ENCODE measurements at places on chromosomes 4 and X.

DNA sequence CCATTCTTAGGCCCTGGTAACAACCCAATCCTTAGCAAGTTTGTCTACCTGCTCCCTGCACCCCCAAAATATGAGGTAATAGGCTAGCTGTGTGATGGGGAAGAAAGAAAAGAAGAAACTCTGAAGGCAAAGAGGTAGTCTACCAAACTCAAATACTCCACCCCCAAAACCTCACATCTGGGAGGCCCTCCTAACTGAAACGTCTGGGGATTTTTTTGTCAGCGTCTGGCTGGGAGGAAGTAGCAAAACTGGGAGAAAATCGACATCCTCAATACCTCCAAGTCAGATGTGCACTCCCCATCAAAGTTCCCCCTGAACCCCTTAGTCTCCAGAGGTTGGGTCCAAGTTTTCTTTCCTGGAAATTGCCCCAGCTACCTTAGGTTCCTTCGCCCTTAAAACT lies 1.0 kb downstream of the LAMP2 start:
- no peak for DNase-seq

DNA sequence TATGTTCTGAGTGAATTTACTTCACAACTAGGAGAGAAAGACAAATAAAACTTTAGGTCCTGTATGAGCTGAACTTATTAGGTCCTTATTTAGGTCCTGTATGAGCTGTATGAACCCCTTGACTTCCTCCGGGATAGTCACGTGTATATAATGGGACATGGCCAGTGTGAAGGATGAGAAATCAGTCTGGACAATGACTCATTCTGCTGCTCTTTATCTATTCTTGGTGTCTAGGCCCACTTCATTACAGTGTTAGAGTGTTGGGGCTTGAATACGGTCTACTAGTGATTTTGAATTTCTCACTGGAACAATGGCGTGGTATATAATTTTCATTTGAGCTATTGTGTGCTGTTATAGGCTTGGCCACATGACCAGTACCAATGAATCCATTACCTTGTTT lies 21.9 kb downstream of the STK26 start:
- no peak for DNase-seq

- DNase-seq = no peak
Measured at GRCh38 chr4:168588916-168589531, 92.2 kb downstream of the PALLD start.

DNA sequence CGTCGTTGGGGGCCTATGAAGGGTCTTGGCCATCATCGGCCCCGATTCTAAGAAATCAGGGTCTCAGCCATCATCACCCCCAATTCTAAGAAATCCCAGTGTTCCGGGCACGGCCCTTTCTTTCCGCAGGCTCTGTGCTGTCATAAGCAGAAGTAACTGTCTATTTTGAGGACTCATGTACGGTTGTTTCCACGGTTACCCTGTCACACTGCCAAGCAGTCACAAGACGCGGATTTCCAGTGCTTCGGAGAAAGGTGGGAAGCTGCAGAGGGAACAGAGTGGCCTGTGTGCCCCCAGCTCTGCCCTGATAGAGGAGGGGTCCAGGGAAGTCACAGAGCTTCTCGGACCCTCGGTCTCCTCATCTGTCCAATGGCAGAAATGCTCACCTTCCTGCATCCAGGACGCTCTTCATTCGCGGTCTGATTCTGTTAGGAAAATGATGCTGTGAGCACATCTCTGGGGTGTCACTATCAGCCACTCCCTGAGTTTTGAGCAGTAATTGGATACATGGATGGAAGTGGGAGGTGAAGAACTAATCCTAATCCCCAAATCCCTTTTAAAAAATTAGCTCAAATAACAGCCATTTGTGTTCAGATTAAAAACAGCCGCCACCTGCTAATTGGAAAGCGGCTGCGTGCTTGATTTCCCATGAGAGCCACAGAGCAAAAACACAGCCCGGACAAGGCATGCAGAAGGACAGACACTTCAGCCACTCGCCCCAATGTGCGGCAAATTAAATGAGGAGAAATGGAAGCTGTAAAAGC lies 73.1 kb downstream of the WFS1 start:
- DNase-seq = no peak

DNA sequence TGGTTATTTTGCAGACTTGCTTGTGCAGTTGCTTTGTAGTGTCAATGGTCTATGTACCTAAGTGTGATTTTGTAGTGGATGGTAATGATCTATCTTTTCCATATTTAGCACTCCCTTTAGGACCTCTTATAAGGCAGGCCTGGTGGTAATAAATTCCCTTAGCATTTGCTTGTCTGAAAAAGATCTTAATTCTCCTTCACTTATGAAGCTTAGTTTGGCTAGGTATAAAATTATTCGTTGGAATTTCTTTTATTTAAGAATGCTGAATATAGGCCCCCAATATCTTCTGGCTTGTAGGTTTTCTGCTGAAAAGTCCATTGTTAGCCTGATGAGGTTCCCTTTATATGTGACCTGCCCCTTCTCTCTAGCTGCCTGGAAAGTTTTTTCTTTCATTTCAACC lies 10.6 kb upstream of the HSD17B13 start:
- DNase-seq = no peak

- DNase-seq = no peak
Measured at GRCh38 chr4:14410516-14410915, 591.8 kb upstream of the CPEB2 start.

GRCh38 chrX:103464072-103464773 lies 55.1 kb downstream of the RAB40A start:
- DNase-seq = peak; percentile 23

DNA sequence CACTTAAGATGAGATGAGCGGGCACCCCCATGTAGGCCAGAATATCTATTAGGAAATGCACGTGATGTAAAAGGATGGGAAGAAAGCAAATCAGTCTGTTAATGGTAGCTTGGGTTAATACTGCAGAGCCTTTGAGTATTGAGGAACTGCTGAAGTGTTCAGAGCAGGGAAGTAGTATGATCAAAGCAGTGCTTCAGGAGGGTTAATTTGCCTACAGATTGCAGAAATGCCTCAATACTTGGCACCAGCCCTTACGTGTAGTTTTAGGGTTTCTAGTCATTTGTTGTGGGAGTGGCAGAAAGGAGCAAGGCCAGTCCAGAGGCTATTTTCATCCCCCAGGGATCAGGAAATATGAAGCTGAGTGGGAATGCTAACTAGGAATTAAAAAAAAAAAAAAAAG lies 19.7 kb downstream of the ZFX start:
- no peak for DNase-seq

GRCh38 chrX:63657821-63658220 lies 127.2 kb downstream of the ARHGEF9 start:
- DNase-seq = peak; percentile 83

GRCh38 chrX:138756234-138756633 lies 44.7 kb upstream of the FGF13 start:
- DNase-seq = no peak

GRCh38 chrX:130555341-130555740 lies 153.6 kb downstream of the RBMX2 start:
- no peak for DNase-seq

DNA sequence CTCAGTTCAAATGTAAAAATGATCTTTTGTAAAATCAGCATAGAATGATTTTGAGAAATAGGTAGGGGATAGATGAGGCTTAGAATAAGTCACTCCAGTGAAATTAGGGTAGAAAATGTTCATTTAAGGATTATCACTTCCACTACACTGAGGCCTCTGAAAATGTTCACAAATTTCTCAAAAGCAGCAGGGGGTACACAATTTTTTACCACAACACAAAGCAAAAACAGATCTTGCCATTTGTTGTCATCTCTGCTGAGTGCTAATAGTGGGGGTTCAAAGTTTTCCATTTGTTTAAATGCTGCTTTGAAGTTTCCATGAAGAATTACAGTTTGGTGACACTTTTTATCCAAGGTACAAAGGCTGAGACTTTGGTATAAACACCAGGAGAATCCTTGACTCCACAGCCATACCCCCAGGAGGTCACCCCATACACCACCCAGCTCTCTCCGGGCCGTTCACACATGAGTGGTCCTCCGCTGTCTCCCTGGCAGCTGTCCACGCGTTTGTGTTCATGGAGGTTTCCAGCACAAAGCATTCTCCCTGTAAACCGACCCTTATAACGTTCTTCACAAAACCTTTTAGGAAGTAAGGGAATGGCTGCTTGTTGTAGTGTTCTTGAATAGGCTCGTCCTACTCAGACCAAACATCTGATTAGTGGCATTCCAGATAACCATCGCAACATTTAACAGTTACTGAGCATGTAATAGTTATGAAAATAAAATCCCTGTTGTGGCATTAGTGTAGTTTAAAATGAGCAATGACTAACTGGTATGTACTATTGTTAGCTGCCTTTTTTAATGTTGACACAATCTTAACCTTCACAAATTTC lies 71.0 kb downstream of the PRSS12 start:
- peak; percentile 7 for DNase-seq

GRCh38 chr4:36286481-36286871 lies 5.1 kb downstream of the DTHD1 start:
- DNase-seq = no peak

- DNase-seq = no peak
Measured at GRCh38 chr4:8292478-8293107, 23.0 kb downstream of the HTRA3 start.

DNA sequence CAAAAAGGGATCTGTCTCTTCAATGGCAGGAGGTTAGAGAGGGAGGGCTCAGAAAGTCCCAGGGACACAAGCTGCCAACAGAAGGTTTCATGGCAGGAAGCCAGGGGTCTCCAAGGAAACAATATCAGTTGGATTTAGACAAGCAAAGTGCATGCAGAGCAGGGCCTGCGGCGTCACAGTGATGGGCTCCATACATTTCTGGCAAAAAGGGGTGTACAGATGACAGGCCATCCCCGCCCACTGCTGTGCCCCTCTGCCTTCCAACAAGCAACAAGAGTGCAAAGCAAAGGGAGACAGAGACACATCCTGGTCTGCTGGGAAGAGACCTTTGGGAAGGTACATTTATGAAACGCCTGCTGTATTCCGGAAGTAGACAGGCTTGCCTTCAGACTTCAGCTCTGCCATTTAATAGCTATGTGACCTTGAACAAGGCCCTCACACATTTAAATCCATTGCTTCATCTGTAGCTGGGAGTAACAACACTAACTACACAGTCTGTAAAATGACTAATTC lies 121.2 kb downstream of the AFAP1 start:
- DNase-seq = no peak

DNA sequence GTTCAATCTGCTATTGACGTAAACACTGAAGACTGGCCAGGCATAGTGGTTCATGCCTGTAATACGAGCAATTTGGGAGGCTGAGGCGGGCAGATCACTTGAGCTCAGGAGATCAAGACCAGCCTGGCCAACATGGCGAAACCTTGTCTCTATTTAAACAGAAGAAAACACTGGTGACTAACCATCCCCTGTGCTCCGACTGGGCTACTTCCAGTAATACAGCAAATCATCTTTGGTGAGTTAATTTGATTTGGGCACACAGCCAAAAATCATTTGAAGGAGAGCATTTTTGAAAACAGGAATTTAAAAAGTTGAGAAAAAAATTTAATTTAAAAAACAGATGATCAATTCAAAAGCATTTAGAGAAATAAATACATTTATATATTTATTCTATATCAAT lies 52.0 kb downstream of the SEC24D start:
- DNase-seq = no peak

DNA sequence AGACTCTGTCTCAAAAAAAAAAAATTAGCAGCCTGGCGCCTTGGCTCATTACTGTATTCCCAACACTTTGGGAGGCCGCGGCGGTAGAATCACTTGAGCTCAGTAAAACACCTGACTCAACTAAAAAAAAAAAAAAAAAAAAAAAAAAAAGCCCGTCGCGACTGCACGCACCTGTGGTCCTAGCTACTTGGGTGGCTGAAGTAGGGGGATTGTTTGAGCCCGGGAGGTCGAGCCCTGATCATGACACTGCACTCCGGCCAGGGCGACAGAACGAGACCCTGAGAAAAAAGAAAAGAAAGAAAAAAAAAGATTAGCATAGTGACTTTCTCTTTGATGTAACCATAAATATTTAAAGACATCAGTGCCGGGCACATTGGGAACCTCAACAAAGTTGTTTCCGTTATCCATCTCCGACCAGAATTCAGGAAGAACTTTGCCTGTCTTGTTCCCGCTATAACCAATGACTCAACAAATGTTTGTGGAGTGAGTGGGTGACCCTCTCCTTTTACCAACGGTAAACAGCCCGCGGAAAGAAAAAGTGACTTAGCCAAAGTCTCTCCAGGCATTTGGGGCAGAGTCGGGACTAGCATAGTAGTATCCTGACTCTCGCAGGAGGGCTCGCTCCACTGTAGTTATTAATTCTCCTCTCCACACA lies 553 bp upstream of the MED28 start:
- DNase-seq = no peak

- no peak for DNase-seq
Measured at GRCh38 chr4:59200992-59201391, 1999.1 kb upstream of the ADGRL3 start.

- DNase-seq = no peak
Measured at GRCh38 chr4:172707622-172708021, 461.0 kb upstream of the GALNT7 start.

- no peak for DNase-seq
Measured at GRCh38 chrX:69038188-69038587, 127.1 kb downstream of the PJA1 start.
